ENCODE measurements at places on chromosomes 11 and 22.

GRCh38 chr11:87466223-87466622 is 428.5 kb downstream of the TMEM135 start:
- no peak for DNase-seq

DNA sequence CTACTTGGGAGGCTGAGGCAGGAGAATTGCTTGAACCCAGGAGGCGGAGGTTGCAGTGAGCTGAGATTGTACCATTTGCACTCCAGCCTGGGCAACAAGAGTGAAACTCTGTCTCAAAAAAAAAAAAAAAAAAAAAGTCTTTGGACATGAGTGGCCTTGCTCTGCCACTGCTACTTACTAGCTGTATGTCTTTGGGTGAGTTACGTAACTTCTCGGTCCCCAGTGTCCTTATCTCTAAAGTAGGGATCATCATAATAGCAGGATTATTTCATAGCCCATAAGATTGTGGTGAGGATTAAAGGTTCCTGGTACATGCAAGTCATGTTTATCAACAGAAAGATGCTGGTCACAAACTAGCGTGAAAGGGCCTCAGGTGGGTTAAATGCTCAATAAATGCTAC is 53.9 kb upstream of the HEPHL1 start:
- no peak for DNase-seq

- no peak for DNase-seq
Observed at GRCh38 chr11:92413757-92414513, 189.3 kb downstream of the FAT3 start.

GRCh38 chr11:114193730-114194679 is 102.2 kb upstream of the NNMT start:
- no peak for DNase-seq

GRCh38 chr11:69297787-69298266 is 3.9 kb downstream of the MYEOV start:
- no peak for DNase-seq

DNA sequence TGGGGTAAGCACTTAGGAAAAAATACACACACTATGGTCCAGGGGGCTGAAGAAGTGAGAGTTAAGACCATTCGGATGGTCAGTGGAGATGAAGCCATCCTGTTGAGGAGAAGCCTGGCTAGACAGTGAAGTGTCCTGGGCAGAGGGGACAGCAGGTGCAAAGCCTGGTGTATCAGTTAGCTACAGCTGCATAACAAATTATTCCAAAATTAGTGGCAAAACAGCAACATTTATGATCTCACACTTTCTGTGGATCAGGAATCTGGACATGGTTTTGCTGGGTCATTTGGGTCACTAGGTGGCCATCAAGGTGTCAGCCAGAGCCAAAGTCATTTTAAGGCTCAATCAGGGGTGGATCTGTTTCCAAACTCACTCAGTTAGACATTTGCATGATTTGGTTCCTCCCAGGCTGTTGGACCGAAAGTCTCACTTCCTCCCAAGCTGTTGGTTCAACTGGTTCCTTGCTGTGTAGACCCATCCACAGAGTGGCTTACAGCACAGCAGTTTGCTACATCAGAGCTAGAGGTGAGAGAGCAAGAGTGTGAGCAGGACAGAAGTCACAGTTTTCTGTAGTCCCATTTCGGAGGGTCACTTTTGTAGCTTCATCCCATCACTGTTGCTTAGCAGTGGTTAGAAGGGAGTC is 80.1 kb upstream of the ALX4 start:
- DNase-seq = no peak

- DNase-seq = no peak
Observed at GRCh38 chr22:41285441-41285819, 557 bp downstream of the RANGAP1 start.

DNA sequence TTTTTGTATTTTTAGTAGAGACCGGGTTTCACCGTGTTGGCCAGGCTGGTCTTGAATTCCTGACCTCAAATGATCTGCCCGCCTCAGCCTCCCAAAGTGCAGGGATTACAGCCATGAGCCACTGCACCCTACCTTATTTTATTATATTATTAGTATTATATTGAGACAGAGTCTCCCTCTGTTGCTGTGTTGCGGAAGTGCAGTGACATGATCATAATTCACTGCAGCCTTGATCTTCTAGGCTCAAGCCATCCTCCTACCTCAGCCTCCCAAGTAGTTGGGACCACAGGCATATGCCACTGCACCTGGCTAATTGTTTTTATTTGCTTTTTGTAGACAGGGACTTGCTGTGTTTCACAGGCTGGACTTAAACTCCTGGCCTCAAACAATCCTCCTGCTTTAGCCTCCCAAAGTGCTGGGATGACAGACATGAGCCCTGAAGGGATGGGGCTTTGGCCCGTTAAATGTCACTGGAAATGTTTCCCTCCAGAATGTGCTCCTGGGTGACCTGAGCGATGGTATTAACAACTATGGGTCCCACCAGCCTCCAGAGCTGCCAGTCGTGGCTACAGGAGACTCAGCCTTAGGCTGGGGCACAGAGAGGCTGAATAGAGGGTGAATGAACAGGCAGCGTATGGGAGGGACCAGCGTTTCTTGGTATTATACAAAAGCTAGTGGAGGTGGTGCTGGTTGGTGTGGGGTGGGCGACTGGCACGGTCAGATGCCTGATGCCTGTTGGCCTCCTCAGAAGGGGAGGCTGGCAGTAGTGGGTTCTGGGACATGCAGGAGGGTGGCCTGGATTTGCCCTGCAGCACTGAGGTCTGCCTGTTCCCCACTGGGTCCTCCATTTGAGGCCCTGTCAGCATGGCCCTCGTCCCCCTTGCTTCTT is 7.3 kb downstream of the TANGO2 start:
- DNase-seq = no peak

- no peak for DNase-seq
Observed at GRCh38 chr11:117409511-117409910, 81.9 kb downstream of the CEP164 start.

GRCh38 chr22:25137577-25138525 is 61.8 kb upstream of the CRYBB3 start:
- DNase-seq = no peak

- DNase-seq = no peak
Observed at GRCh38 chr22:39825661-39826102, 67.9 kb downstream of the ENTHD1 start.

- DNase-seq = no peak
Observed at GRCh38 chr11:12565406-12565805, 108.8 kb upstream of the TEAD1 start.

DNA sequence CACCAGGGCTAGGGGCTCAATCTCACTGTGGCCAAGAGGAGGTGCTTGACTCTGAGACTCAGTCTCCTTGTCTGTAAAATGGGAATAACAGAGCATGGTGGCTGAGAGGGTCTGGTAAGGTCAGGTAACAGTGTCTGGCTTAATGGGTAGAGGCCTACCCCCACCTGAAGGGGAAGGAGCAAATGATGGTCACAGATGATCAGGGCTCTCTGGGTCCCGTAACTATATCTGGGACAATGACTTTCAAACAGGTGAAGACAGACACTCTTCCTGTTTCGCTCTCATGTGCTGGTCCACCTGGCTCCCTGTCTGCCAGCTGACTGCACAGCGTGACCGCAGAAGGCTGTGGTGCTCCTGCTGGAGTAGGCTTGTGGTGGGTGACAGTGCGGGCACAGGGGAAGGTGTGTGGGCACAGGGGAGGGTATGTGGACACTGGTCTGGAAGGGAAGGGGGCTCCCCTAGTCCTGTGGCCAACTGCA is 4.0 kb downstream of the A4GALT start:
- DNase-seq = no peak

DNA sequence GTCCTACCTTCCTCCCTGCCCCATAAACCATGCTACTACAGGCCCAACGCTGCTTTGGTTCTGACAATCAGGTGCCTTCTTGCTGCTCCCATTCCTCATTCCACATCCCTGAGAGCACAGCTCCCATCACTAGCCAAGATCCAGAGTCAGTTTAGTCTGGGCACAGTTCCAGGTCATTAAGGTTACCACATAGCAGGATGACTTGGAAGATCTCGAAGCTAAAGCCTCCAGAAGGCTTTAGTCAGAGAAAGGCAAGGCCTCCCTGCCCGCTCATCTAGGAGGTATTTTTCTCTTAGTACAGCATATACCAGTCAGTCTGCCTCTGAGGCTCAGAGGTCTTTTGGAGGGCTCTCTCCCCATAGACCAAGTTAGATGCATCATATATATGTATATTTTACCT is 30.3 kb downstream of the TRIM66 start:
- DNase-seq = peak; percentile 80

DNA sequence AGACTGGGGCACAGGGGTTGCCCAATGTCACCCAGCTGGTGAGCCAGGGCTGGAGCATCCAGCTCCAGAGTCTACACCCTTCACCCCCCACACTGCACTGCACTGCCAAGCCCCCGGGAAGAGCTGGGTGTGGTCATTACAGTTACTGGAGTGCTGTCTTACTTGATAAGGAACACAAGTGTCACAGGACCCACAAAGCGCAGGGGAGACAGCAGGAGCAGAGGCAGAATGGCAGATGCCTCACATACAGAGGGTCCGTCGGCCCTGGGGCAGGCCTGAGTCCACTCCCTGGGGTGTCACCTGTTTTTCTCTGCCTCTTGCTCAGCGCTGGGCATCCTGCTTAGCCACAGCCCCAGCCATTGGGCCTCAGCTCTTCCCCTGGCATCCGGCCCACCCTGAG is 7.7 kb downstream of the IL2RB start:
- DNase-seq = no peak

GRCh38 chr22:47093720-47094119 is 331.3 kb downstream of the TBC1D22A start:
- DNase-seq = no peak

DNA sequence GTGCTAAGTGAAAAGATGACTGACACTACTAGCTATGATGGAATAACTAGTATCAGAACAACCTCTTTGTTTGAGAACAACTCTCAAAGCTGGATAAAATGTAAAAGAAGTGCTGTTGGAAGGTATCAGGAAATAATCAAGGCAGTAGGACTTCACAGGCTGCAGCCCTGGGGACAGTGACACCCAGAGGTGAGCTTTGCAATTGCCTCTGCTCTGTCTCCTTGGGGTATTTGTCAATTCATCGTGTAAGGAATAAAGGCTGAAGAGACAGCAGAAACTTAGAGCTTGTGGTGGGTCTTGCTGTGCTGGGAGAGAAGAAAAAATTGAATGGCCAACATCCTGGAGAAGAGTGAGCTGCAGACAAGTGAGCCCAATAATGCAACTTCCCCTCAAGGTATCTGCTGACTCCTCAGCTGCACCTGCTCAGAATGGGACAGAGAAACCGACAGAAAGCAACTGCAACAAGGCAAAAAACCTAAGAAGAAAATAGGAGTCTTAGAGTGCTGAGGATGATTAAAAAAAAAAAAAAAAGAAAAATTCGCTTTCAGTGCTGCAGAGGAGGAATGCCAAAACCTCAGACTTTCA is 141.1 kb downstream of the RCN1 start:
- peak; percentile 18 for DNase-seq

- no peak for DNase-seq
Observed at GRCh38 chr11:130094614-130095013, 24.9 kb downstream of the APLP2 start.

DNA sequence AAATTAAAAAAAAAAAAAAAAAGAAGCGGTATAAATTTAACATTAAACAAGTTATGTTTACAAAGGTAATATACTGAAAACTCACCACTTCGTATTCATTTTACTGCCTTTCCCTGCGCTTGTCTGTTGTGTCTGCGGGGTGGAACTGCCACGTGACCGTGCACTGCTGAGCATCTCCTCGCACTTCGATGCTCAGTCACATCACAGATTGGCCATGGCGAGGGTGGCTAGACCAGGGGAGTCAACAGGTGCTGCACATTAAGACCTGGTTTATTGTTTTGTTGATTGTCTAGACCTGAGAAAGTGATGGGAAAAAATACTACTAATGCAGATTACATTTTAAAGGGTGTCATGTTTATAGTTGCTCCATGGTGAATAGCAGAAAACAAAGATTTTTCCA is 22.8 kb upstream of the TUB start:
- DNase-seq = no peak

DNA sequence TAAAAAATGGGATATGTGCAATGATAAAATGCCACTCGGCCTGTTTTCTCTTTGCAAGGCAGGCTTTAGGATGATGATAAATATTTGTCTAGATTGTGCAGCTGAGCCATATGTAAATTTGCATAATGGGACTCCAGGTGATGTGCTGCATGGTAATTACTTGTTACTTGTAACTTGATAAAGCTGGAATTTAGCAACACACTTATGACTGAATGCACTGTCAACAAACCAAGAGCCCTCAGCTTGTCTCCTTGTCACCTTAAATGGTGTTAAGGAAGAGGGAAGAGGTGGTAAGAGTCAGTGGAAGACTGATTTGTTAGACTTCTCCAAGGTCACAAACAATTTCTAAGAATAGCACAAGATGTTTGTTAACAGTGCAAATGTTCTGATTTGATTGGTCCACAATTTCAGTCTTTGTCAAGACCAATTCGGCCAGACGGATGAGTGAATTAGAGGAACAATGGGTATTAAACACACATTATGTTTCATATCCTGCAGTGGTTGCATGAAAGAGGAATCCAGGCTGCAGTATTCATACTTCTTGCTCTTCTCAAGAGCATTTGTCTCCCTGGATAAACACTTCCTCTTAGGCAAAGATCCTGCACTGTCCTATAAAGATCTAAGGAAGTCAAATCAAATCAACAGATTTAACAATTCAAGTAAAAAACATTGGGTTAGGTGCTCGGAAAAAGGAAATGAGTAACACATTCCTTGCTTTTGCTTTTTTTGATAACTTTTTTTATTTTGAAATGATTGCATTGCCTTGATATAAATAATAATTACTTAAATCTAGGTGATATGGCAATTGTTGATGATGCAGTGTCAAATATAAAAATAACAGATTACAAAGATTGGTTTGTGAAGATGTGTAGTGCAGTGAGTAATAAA is 448.3 kb upstream of the DDI1 start:
- DNase-seq = no peak

GRCh38 chr11:126344141-126345080 is 11.1 kb upstream of the ST3GAL4 start:
- no peak for DNase-seq

DNA sequence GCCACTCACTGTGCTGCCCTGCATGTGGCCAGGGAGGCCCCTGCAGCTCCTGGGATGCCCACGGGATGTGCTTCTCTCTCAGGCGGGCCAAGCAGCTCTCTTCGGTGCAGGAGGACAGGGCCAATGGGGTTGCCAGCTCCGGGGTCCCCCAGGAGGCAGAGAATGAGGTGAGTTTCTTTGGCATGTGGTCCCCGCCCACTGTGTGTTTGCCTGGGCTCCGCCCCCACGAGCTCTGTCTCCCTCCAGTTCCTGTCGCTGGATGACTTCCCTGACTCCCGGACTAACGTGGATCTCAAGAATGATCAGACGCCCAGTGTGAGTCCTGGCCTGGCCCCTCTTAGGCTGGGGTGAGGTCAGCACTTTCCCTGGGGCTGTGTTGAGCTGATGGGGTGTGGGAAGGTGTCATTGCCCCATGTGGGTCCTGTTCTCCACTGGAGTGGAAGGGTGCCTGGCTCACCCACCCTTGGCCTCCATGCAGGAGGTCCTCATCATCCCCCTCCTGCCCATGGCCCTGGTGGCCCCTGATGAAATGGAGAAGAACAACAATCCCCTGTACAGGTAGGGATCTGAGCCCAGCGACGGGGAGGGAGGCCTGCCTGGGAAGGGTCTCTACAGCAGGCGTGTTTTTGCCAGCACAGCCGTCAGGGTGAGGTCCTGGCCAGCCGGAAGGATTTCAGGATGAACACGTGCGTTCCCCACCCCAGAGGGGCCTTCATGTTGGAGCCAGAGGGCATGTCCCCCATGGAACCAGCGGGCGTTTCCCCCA is 7.7 kb downstream of the SCO2 start:
- DNase-seq = no peak

GRCh38 chr11:129428557-129428956 is 52.9 kb downstream of the BARX2 start:
- no peak for DNase-seq

GRCh38 chr11:65366340-65366773 is 11.8 kb downstream of the TIGD3 start:
- peak; percentile 74 for DNase-seq
